ENCODE measurements at places on chromosomes 2 and 18.

- DNase-seq, result peak; percentile 70
Observed at GRCh38 chr18:11688972-11689668, at the start of gene GNAL. Gene GNAL, plus strand, starts transcription at chr18:11689264. Its CDS starts 300 bp downstream, at chr18:11689564.

- peak; percentile 50 for DNase-seq
Observed at GRCh38 chr2:121866789-121867188, 111.3 kb downstream of the TSN start.

DNA sequence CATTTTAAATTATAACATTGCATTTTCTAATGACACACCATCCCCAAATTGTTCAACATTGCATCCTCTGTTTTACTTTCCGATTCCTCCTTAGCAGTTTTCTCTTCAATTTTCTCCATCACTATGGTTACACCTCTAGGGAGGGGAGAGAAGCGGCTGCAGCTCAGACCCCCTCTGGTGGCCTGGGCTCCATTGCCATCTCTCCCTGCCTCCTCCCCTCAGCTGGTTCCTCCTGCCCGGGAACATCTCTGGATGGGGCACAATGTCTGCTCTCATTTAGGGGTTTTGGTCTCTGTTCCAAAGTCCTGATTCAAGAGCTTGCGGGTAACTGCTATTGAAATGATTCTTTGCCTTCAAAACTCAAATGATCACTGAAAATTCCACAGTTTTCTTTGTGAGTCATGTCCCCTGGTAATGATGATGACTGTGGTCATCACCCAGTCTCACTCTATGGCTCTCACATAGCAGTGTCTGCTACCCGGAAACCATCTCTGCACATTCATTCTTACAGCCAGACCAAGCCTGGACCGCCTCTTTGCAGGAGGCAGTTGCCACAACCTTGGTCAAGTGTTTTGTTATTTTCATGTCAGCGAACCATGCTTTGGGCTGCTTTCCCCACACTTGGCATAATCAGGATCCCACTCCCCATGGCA is 263.9 kb downstream of the ALPK2 start:
- DNase-seq, result peak; percentile 69

DNA sequence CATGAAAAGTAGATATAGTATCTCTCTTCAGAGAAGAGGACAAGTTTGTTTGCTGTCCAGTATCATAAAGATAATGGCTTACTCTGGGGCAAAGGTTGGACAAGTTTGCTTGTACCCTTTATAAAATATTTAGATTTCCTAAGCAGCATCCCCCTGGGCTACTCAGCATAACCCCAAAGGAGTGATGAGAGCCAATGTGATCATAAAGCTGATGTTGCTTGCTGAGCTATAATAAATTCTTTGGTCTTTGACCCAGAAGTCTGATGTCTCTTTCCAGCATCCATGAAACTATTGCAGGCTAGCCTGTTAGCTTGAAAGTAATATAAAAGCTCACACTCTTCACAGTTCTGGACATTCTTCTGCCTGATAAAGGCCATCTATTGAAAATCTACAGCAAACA is 138.3 kb upstream of the STON1 start:
- no peak for DNase-seq

GRCh38 chr2:152716805-152717227 is 445 bp downstream of the PRPF40A start:
- no peak for DNase-seq

DNA sequence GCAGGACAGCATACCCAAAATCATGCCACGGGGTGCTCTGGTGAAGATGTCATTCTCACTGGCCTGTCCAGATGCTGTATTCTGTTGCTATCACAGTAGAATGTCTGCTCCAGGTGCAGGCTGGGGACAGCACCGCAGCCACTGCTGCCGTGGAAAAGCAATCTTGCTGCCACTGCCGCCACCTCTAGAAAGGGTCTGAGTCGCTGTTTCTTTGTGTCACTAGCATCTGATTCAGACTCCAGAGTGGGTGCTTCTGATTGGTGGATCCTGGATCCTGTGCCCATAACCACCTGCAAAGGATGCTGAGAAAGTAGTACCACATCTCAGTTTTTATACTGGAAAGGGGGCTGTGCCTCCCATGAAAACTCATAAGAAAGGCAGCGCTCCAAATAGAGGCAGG is 45.3 kb upstream of the CTLA4 start:
- DNase-seq, result no peak

- no peak for DNase-seq
Observed at GRCh38 chr2:74497777-74498499, 1.5 kb downstream of the LBX2 start.

DNA sequence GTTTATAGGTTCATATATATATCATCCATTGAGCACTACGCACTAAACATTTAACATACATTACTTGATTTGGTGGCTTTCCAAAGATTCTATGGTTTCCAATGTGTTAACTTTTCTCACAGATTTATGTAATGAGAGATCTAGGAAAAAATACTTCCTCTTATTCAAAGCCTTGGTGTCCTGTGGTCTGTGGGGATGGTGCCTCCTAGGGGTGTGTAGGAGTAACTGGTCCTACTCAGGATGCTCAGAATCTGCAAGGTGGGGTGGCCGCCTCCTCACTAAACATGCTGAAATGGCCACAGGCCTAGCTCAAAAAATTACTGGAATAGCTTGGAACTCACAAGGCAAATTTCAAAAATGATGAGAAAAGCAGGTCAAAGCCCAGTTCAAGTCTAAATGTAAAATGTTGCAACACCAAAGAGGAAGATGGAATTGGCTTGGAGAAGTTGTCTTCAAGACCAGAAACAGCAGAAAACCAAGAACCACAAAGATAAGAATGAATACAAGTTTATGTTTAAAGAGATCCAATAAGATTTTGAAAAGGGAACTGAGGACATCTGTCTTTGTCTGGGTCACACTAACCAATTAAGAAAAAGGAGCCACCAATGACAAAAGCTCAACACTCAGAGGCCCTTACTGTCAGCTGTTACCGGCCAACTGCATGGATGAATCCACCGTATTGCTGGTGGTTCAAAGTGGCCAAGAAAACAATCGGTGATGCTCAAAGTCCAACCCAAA is 11.5 kb downstream of the GPR55 start:
- no peak for DNase-seq

- peak; percentile 74 for DNase-seq
Observed at GRCh38 chr18:8960740-8961657, 141.5 kb upstream of the NDUFV2 start.

DNA sequence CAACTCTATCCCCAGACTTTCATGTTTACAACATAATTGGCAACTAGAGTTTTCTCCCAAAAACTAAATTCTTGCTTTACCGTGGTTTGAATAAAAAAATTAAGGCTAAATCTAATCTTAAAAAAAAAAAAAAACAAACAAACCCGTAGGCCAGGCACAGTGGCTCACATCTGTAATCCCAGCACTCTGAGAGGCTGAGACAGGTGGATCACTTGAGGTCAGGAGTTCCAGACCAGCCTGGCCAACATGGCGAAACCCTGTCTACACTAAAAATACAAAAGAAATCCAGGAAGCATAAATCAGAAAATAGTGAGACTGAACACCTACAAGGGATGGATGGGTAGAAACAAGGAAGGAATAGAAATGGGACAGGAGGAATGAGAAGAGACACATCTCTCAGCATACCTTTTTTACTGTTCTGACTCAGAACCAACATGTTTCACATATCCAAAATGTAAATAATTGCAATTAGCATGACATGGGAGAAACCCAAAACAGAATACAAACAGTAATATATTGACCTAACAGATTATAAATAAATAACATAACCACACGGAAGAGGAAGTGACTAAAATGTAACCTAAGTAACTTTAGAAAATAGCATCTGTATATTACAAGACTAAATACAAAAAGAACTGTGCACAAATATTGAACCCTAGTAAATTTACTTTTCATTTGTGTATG is 17.5 kb downstream of the MGAT4A start:
- DNase-seq, result no peak

- DNase-seq, result no peak
Observed at GRCh38 chr2:159933727-159934049, 128.7 kb downstream of the PLA2R1 start.

DNA sequence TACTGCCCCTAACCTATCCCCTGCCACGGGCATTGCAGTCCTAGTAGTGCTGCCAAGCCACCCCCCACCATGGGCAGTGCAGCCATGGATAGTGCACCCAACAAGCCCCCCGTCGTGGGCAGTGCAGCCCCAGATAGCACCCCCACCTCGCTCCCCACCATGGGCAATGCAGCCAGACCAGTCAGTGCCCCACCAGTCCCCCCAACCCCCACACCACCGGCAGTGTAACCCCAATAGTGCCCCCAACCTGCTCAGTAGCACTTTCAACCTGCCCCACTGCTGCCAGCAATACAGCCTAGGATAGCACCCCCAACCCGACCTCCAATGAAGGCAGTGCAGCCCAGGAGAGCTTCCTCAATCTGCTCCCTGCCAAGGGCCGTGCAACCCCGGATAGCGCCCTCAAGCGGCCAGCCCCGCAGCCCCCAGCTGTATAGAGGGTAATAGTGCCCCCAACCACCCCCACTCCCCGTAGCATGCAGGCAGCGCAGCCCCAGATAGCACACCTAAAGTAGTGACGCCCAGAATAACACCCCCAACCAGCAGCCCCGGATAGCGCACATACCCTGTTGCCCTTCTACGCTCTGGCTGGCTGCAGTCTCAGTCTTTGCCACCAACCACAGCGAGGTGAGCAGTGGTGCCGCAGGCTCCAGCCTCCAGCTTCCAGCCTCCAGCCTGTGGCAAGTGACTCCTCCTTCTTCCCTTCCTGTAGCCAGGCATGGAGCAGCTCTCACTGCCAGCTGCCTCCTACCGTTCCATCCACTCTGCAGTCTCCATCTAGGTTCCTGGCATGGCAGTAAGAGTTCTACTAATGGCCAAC is 45.4 kb upstream of the ANKRD62 start:
- no peak for DNase-seq

- DNase-seq, result no peak
Observed at GRCh38 chr2:74313497-74313896, 29.7 kb downstream of the SLC4A5 start.

GRCh38 chr2:119756837-119757236 is 2.9 kb upstream of the PTPN4 start:
- DNase-seq, result peak; percentile 68

- DNase-seq, result no peak
Observed at GRCh38 chr2:10499911-10500521, 51.9 kb upstream of the ODC1 start.

DNA sequence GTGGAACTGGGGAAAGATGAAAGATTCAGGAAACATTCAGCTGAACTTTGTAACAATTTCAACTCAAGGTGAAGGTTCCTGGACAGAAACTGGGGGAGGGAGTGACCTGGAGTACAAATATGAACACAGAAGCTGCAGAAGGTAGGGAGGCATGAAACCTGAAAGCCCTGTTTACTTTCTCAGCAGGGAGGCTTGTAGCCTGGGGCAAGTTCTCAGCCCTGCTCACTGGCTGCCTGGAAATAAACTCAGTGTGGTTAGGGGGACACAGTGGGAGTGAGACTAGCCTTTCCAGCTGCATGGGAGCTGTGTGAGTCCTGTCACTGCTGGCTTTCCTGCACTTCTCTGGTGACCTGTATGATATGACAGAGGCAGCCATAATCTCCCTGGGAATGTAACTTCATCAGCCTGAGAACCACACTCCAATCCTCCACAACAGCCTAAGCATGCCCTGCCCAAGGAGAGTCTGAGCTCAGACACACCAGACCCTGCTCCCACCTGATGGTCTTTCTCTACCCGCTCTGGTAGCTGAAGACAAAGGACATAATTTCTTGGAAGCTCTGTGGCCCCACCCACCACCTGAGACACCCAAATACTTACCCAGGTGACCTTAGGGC is 77.0 kb downstream of the ZSWIM2 start:
- DNase-seq, result no peak

GRCh38 chr2:176526995-176527901 is 258.0 kb downstream of the MTX2 start:
- DNase-seq, result no peak

- no peak for DNase-seq
Observed at GRCh38 chr2:127404466-127405254, 13.6 kb upstream of the PROC start.

DNA sequence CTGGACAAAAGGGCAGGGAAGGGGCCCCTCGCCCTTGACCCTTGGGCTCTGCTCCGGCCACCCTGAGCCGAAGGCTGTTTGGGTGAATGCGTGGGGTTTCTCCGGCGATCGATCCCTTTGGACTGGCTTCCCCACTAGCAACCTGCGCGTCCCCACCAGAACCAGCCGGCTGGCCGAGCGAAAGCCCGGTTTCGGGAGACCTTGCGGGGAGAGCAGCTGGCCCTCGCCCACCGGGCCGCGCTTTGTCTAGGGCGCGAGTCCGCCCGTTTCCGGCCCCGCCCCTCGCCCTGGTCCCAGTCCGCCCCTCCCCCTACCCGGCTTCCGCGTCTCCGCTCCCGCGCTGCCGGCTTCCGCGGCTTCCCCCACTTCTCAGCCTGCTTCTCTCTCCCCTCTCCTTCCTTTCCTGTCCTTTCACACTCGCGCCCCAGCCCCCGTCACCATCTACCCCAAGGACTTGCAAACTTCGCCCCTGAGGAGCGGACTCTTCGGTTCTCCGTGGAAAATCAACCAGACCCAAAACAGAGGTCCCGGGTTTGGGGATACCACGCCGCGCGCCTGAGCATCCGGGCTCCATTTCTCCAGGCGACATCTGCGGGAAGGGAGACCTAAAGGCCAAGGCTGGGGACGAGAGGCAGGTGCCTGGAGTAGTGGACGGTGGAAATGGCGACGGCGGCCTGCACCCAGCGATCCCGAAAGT is 48.0 kb upstream of the ATP6V1B1 start:
- no peak for DNase-seq

GRCh38 chr2:145596416-145596815 is 1076.5 kb upstream of the ZEB2 start:
- no peak for DNase-seq

GRCh38 chr2:54081574-54081973 is 33.8 kb upstream of the ACYP2 start:
- no peak for DNase-seq

GRCh38 chr18:74766251-74766650 is 168.6 kb downstream of the ZNF407 start:
- DNase-seq, result no peak

DNA sequence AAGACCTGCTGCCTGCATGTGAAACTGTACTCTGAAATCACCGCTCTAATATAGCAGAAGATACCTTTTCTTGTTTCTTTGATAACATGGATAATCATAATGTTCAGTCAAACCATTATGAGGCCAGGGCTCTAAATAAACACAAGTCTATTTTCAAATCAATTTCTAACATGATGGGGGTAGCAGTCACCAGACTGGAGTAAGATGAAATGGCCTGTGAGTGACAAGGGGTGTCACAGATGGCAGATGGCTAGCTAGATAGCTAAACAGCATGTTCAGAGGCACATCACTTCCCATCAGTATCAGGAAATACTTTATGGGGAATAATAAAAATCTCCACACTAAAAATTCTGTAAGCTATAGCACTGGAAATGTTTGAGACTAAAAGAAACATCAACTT is 14.0 kb downstream of the MBD2 start:
- DNase-seq, result no peak

DNA sequence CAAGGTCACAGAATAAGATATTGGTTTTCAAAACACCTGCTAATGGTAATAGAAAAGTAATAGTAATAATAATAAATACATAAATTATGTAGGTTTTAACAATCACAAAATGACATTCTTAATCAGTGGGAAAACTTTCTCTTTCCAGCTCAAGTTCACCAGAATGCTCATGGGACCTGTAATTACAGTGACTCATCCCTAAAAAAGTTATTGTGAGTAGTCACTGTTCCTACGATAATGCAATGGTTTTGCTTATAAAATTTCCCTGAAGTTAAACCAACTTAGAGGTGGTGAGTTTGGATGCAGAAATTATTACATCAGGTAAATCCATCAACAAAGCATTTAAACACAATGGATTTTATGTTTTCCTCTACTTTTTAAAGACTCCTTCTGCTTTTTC is 502.3 kb downstream of the PID1 start:
- DNase-seq, result peak; percentile 71

GRCh38 chr2:47403609-47404193 is 745 bp downstream of the MSH2 start:
- no peak for DNase-seq

- no peak for DNase-seq
Observed at GRCh38 chr18:54013452-54013851, 211.0 kb downstream of the MBD2 start.
